ENCODE measurements at places on chromosomes 2 and 18. TPM values are rescaled to one million over a fixed set of nuclear protein-coding genes. Genes with fewer than 3 reads are reported as not detected.

Gene HOXD8
- 13.9 TPM for total RNA-seq

DNA sequence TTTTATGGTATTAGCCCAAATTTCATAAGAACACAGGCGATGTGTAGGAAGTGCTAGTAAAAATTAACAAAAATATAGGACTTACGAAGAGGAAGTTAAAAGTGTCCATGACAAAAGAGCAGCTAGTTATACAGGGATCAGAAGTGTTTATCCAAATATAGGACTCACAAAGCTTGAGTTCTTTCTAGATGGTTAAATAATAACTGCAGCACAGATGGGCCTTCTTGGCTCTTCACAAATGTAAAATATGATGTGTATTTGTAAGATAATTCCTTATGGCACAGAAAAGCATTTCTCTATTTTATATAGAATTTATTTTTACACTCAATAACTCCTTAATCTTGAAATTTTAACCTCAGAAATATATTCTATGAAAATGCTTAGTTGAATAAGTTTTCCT lies 100.9 kb upstream of the SPHKAP start:
- no peak for DNase-seq

Gene ZDBF2
- 15.0 TPM for total RNA-seq

Gene IL1B
- total RNA-seq = 0.55 TPM
